AG08396 (cell line): ENCODE measurements at places on chromosomes 4 and X.

GRCh38 chr4:110518889-110519490 is 43.0 kb downstream of the ENPEP start:
- peak; percentile 29 for DNase-seq

- DNase-seq = no peak
Observed at GRCh38 chrX:107662824-107663223, 34.5 kb downstream of the PRPS1 start.

DNA sequence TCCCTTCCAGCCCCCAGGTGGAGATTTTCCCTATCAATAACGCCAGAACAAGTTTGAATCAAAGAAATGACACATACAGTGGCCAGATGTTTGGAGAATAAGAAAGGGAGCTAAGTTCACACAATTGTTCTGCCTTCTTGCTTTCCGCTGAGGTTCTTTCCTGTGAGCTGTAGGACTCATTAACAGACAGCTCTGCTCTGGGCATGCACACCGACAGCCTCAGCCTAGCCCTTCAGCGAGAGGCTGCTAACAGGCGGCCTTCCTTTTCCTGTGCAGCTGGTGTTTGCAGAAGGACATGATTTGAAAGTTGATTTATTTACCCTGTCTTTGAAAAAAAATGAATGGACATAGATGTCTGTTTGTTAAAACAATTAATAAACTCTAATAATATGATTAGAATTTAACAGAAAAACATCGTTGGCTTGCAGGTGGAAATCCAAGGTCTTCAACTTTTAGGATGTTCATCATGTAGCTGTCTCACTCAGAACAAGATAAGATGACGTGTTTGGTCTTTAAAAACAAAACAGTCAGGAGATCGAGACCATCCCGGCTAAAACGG is 183.3 kb downstream of the KDR start:
- DNase-seq = no peak

GRCh38 chrX:71183341-71183740 is 38.7 kb downstream of the NLGN3 start:
- no peak for DNase-seq

GRCh38 chr4:91621446-91621845 is 682.3 kb upstream of the GRID2 start:
- no peak for DNase-seq

DNA sequence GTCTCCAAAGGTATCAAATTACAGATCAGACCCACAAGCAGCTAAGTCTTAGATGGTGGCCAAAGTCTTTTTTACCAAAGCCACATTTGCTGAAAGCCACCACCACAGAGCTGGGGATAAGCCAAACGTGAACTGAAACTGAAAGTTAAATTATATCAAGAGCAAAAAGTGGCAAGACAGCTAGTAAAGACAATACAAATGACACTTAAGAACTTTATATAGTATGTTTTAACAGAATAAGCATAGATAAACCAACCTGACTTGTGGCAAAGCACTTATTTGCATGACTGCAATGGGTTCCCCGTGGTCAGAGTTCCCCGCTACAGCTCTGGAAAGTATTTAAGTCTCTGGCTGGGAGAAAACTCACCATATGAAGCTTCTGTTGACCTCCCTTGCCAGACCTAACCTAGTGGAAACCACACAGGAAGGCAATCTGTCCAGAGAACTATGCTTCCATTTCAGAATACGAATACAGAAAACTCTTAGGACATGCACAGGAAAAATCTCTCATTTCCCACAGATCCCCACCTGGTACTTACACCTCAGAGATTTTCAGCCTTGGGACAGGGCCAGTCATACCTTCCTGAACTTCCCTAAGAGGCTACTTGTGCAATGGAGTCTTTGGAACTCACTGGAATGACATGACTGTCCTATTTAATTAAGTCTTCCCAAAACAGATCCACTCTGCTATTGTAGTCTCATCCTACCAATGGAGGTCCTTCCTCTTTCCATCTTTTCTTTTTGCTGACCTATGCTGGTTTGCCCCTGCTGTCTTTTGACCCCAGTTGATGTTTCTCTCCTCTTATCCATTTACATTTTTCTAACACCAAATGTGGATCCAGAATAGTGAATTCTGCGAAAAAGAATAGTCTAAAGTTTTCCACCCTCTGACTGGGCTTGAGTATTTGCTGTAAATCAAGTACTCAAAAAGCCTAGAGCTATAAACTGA is 225.1 kb downstream of the NR3C2 start:
- no peak for DNase-seq

DNA sequence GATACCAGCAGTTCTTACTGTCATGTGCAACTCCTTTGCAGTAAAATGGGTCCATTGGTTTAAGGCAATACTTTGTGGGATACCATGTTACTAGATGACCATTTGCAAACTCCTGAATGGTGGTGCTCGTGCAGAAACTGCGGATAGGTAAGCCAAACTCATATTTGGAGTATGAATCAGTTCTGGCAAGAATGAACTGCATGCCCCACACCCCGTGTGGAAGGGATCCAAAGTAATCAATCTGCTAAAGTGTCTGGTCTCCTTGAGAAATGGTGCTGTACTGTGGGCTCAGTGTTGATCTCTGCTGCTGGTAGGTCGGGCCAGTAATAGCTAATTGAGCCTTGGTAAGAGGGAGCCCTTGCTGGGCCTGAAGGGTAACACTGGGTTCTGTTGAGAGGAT is 4.2 kb upstream of the TAB3 start:
- no peak for DNase-seq

DNA sequence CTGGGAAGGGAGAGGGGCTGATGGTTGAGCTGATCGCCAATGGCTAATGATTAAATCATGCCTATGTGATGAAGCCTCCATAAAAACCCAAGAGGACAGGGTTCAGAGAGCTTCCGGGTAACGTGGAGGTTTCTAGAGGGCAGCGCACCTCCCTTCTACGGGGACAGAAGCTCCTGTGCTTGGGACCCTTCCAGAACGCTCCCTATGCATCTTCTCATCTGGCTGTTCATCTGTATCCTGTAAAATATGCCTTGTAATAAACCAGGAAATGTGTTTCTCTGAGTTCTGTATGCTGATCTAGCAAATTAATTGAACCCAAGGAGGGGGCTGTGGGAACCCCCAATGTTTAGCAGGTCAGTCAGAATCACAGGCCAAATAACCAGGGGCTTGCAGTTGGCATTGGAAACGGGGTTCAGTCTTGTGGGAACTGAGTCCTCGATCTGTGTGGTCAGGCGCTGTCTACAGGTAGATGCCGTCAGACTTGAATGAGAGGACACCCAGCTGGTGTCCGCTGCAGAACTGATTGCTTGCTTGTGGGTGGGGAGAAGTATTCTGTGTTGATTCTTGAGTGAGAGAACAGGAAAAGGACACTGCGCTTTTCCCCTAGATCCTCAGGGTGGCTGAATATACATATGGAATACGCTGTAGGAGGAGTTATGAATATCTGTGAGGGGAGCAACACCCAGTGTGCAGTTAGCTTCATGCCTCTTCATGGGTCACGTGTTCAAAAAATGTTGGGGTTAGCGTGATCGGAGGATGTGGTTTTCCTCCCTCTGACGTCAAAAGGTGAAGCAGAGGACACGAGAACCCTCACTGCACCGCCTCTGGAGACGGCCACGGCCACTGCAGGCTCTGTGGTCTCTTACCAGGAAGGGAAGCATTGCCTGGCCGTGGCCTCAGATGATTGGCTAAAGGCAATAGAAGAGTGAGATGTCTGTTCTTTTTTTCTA is 29.2 kb downstream of the HTT-AS start:
- DNase-seq = no peak

GRCh38 chr4:88335092-88335665 is 43.5 kb upstream of the HERC6 start:
- DNase-seq = no peak

- DNase-seq = no peak
Observed at GRCh38 chr4:184274286-184274951, 56.7 kb upstream of the ENPP6 start.

DNA sequence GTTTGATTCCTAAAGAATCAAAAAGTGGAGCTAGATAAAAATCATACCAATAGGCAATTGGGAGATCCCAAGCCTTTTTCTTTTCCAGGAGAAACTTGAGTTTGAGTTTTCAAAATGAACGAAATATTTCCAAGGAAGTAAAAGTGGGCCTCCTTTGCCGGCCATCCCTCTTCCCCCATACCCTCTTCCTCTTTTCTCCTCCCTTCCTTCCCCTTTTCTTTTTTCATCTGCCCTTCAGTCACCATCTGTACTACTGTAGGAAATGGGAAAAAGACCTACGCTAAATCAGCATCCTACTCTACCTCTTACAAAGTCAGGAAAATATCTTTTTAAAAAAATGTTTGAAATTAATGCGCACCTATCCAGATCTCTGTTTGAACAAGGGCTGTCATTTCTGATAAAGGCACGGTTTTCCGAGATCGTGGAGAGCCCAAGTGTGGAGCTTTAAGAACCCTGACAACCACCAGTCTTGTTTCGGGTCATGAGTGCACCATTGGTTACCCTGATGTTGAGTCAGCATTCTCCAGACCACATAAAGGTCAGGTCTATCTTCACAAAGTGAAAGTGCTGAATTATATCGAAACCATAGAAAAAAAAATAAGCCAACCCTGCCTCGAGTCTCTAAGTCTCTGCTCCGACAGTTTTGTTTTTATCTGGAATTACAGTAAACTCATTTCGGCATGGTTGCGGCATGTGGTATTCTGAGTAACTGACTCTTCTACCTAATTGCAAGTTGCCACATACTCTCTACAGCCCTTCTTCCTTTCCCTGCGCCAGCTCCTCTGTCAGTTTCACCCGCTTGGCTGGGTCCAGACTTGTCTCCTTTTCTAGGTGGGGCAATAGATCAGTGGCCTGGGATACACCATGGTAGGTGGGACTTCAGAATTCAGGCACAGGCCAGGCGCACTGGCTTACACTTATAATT is 140.2 kb upstream of the KLF3 start:
- DNase-seq = no peak

- no peak for DNase-seq
Observed at GRCh38 chr4:101262683-101263082, 84.6 kb downstream of the PPP3CA start.

GRCh38 chr4:185847352-185848097 is 35.5 kb upstream of the SORBS2 start:
- DNase-seq = peak; percentile 39

DNA sequence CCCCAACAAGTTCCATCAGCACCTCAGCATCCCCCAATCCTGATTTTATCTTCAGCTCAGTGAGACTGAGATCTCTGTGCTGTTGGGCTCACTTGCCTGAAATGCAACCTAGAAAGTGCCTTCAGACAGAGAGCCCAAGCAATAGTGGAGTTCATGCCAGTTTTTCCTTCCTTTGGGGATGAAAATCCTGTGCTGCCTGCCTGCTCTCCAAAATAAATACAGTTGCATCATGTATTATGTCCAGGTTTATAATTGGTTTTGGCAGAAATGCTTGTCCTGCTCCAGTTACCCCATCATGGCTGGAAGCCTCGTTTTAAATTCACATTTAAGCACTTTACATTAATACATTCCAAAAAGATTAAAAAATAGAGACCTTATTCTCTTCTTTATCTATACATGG is 1865.5 kb upstream of the TENM3 start:
- no peak for DNase-seq

- no peak for DNase-seq
Observed at GRCh38 chr4:183638436-183638835, 20.5 kb downstream of the RWDD4 start.

- no peak for DNase-seq
Observed at GRCh38 chr4:1379351-1379781, 26.9 kb downstream of the NKX1-1 start.

GRCh38 chrX:81708487-81708886 is 506.6 kb downstream of the SH3BGRL start:
- no peak for DNase-seq

GRCh38 chr4:101678180-101678579 is 112.3 kb upstream of the BANK1 start:
- no peak for DNase-seq

DNA sequence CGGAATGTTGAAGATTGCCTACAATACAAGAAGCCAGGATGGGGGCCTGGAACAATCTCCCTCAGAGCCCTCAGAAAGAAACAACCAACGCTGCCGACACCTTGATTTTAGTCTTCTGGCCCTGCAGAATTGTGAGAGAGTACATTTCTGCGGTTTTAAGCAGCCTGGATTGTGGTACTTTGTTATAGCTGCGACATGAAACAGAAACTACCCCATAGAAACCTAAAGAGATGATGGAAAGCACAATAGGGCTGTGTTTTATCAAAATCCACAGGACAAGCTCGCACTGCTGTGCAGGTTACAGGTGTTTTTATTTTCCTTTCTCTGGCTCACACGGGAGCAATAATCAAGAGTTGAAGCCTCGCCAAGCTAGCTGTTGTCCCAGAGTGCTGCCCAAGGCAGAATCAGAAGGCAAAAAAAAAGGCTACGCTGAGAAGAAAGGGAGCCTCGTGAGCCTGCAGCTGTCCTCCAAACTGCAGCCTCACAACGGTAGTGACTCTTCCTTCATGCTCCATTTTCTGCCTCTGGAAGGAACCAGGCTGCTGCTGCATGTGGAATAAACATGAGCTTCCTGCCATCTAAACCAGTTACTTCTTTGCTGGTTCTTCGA is 232.4 kb downstream of the LDB2 start:
- DNase-seq = no peak

DNA sequence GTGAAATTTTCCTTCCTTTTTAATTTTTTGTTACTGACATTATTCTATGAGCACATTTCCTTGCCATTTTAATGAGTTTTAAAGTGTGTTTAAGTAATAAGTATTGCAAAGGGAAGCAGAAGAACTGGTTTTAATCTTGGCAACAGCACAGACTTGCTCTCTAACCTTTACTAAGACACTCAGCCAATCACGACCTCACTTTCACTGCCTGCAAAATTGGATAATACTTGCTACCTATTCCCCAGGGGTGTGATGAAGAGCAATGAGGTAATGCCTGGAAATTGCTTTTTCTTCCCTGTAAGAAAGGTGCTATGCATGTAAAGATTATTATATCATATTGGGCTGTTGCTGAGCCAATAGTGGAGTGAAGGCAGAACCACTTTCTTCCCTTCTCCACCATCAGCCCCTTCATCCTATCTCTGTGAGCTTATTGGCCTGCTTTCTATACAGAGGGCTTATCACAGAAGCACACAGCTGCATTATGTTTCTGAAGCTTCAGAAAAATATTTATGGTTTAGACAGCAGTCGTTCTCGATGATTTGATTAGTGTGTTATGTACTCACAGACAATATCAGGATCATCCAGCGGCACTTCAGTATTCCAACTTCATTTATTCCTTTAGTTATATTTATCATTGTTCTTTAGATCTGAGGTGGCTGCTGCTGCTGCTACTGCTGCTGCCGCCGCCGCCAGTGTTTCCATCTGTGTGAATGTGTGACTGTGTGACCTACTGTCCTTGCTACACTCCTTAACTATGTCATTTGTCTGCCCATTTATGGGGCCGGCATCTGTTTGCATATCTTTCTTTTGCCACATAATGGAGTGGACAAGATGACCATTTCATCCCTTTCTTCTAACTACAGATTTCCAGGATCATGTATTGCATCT is 255.1 kb downstream of the C4orf33 start:
- DNase-seq = no peak

DNA sequence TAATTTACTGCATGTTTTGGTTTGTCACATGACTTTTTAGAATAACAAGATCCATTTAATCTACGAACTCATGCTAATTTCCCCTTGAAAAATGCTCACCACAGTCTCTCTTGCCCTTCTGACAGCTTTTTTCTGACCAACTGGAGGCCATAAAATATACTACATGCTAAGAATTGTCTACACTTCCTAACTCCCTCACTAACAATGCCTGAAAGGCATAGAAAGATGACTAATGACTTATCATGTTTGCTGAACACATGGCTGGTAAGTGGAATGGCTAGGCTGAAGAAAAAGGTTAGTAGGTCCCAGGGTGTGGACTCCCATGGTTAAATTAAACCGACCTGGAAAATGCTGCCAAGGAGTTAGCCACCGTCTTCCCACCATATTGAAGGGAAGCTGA is 309.9 kb downstream of the SPOCK3 start:
- DNase-seq = no peak
